ENCODE measurements at places on chromosomes 7 and 10. TPM values are rescaled to one million over a fixed set of nuclear protein-coding genes. Genes with fewer than 3 reads are reported as not detected.

- no peak for DNase-seq
These were observed 142.2 kb upstream of the SEMA3A start for GRCh38 chr7:84336766-84337165.

DNA sequence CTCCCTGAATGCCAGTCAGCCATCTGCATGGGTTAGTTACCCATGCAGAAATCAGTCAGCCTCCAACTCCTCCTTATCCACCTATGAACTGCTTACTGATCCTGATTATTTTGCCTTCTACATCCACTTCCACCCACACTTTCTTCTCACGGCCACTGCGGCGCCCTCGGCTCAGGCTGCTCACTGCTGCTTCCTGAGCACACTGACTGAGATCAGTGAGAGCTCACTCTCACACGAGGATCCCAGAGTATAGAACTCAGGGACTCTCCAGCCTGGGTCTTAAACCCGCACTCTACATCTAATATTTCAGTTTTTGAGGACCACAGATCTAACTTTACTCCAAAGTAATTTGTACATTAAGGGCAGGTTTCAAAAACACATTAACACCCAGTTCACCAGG, 64.4 kb downstream of the GRB10 start:
- no peak for DNase-seq

DNA sequence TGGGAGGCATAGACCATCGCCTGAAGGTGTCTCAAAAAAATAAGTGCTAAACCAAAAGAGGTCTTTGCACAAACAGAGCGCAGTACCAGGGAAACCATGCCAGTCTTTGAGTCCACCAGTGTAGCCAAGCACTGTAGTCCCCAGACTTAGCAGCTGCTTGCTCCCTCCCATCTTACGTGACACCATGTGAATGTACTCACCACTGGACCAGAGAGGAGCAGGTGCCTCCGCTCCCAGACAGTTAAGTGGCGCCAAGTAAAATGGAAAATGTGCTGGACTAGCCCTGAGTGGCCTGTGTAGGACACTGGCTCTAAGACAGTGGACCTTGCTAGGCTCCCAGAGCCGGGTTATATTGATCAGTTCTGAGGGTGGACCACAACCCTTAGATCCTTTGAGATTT, 47.7 kb upstream of the PLEKHA1 start:
- DNase-seq = no peak

DNA sequence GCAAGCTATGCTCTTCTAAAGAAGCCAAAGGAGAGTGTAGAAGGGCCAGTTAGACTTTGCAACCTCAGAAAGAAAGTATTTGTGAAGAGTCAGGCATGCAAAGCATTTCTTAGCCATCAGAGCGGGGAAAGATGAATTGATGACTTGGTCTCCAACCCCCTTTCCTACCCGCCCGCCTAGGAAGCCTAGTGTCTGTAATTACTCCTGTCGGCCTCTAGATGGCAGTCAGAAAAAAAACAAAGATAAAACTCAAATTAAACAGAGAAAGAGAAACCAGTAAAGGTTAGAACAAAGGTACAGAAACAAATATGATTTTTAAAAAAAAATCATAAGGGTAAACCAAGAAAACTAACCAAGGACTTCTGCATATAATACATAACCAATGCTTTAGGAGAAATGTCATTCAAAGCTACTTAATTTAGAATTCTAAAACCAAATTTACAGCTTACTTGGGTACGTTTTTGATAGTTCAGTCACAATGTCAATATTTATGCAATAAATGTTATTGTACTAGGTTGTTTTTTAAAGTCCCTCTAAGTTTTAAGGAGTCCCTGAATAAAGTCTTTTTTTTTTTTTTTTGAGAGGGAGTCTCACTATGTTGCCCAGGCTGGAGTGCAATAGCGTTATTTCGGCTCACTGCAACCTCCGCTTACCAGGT, 97.6 kb downstream of the LYZL1 start:
- DNase-seq = peak; percentile 48

DNA sequence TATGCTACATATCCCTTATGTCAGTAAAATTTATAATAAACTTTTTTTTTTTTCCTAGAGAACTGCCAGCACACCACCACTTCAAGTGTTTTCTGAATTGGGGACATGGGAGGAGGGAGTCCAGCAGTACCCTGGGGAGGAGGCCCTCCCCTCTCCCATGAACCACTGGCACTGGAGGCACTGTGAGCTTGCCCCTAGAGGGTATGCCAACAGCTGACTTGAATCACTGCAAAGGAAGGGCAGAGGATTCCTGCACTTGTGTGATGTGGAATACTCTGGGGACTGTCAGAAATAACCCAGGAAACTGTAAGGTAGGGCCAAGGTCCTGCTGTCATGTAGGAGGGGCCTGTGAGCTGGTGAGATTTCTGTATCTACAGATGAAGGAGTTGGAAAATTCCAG, 8.5 kb upstream of the ARMS2 start:
- no peak for DNase-seq

- DNase-seq = no peak
These were observed 6.6 kb downstream of the NIPSNAP2 start for GRCh38 chr7:55970978-55971377.

- DNase-seq = no peak
These were observed 916 bp upstream of the EEPD1 start for GRCh38 chr7:36151921-36152755.

DNA sequence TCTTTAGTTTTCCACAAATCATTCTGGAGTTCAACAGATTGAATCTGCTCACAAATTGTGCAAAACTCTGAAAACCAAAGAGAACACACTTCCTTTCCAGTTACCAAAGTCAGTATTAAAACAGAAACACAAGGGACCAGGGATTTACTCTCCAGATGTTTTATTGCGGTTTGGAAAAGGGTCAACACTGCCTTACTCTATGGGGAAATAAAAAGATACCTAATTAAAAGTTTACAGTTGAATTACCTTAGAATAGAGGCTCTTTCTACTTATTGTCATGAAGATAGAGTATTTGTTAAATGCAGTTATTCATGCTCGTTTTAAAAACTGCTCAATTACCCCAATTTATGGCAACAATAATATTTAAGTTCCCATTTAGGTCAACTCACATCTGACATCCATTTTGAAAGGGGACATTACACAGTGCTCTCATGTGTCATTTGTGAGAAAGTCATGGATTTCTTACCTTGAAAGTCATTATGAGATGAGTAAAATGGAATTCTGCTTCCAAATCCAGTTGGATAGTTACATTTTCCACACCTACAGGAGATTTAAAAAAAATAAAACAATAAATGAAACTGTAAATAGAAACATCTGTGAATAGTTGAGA, 8.4 kb downstream of the LAMB1 start:
- no peak for DNase-seq

DNA sequence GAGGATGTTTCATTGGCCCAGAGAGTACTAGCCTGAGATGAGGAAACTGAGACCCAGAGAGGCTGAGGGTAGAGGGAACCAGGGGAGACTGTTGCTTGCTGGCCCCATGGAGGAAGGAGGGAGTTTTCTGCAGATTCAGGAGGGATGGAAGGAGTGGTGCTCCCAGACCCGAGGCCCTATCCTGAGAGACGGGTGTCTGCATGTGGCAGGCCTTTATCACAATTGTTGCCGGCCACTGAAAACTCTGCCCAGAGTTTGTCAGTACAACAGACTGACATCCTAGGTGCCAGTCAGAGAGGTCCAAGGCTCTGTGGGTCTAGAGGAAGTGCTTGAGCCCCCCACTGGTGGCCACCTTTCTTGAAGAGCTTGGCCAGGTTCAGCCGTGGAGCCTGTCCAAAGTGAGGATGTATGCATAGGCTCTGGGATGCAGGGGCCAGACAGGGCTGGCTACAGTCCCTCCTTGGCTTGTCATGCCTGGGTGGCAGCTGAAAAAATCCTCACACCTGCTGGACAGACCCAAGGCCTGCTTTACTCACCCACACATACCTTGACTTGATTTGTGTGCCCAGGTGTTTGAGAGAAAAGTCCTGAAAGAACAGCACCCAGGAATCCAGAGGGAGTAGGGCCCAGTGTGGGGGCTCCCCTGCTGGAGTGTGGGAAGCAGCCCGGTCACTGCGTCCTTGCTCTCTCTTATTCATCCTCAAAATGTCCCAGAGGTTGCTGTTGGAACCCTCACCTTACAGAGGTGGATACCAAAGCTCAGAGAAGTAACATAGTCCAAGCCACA, 65.2 kb downstream of the CLRN3 start:
- DNase-seq = no peak

- peak; percentile 58 for DNase-seq
These were observed 1.1 kb downstream of the TTYH3 start for GRCh38 chr7:2632733-2633537.

GRCh38 chr7:150974468-150975391, 3.4 kb downstream of the KCNH2 start:
- no peak for DNase-seq

DNA sequence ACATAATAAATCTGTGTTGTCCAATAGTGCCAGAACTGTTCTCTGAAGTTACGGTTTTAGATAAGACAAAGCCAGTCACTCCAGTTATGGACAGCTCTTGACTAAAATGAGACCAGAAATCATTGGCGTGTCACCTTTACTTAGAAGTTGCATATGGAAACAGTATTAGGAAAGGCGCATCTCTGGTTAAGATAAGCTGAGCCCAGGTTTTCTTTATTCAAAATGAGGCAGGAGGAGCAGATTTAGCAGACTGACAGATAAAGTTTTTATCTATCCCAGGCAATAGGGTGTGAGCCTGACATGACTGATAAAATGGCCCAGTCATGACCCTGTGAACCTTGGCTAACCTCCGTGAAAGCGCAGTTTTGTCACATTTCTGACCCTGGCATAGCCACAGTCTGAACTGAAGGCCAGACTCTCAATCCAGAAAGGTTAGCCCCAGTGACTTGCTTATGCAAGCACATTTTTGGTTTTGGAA, 4.2 kb downstream of the CYP26A1 start:
- no peak for DNase-seq

DNA sequence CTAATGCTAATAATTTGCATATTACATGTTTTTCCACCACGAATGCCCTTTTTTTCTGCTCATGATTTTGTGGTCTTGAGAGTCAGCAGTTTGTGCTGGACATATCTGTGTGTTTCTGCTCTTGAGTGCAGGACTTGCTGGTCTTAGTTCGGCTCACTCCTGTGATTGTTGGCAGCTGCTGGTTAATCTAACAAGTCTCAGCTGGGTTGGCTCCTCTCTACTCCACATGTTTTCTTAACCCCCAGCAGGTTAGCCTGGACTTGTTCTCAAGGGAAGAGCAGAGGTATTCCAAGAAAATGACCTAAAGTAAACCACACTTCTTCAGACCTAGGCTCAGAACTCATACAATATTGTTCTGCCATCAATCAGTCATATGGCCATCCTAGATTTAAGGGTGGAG, 1238.9 kb downstream of the XPNPEP1 start:
- DNase-seq = no peak

GRCh38 chr10:88733215-88733614, 26.6 kb upstream of the LIPN start:
- no peak for DNase-seq

DNA sequence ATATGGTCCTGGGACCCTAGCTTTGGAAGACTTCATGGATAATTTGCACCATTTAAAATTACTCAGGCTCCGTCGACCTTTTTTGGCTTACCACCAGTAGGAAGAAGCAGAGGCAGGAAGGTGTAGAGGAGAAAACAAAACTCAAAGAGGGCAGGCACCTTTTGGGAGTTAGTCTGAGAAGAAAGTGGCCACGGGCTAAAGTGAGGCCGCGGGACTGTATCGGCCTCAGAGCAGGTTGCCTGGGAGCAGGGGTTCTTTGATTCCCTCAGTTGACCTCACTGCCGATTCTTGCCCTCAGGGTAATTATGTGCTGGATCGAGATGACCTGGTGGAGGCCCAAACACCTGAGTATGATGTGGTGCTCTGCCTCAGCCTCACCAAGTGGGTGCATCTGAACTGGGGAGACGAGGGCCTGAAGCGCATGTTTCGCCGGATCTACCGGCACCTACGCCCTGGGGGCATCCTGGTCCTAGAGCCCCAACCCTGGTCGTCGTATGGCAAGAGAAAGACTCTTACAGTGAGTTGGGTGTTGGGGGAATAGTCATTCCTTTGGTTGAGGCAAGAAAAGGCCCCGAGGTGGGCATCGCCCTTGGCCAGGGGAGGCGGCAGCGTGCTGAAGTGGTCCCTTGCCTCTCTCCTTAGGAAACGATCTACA, 3.1 kb downstream of the MEPCE start:
- no peak for DNase-seq

DNA sequence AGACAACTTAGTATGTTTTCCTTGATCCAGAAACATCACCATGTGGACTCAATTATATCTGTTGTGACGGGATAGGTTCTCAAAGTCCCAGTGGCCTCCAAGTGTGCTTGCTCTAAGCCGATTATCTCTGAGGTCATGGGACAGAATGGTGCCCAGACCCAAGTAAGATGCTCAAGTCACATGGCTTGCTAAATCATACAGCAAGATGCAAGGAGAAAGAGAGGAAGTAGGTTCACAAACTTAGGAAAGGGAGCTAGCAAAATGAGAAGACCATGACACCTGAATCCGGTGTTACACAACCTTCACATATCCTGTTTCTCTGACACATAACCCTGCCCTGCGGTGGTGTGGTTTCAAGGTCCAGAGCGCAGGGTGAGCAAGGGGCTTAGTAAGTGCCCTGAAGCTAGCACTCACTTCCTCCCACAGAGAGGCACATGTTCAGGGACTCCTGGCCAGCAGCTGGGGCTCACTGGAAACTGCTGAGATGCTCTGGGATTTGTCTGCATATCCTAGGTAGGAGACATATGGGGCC, 590.9 kb upstream of the ANKRD30A start:
- DNase-seq = peak; percentile 99

DNA sequence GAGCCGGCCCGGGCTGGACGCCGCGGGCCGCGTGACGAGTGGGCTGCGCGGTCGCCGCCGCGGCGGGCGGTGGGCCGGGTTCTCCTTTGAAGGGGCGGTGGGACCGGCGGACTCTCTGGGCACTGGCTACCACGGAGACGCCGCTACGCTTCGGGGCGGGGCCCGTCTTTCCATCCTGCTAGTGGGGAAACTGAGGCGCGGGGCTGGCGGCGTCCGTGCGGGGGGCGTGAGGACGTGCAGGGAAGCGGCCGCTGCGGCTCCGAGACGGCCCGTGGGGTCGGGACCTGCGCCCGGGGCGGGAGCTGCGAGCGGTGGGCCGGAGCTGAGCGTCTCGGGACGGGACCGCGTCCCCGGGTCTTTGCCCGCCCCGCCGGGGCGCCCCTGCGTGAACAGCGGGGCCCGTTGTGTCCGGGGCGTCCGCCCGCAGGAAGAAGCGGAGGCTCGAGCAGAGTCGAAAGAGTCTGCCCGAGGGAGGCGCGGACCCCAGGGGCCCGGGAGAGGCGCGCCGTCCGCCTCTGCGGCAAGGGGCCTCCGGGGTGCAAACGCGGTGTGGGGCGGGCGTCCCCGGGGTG, 548 bp upstream of the BNIP3 start:
- no peak for DNase-seq

- DNase-seq = no peak
These were observed 144.7 kb downstream of the PLCE1 start for GRCh38 chr10:94138391-94138790.

TMEM273 gene
- not detected for total RNA-seq

PAX4 gene
- total RNA-seq = not detected

CLDN3 gene
- not detected for total RNA-seq

NUDT13 gene
- total RNA-seq = 1.8 TPM

NYAP1 gene
- not detected for total RNA-seq

RBP4 gene
- total RNA-seq = not detected

PDE6C gene
- total RNA-seq = not detected

LRRD1 gene
- not detected for total RNA-seq

MORN4 gene
- 14.2 TPM for total RNA-seq

CYCS gene
- 368 TPM for total RNA-seq

TCF7L2 gene
- 25.7 TPM for total RNA-seq

NEURL1 gene
- total RNA-seq = not detected

ASAH2 gene
- 7.4 TPM for total RNA-seq

MYO3A gene
- total RNA-seq = not detected

SFTPD gene
- not detected for total RNA-seq

NOC3L gene
- total RNA-seq = 24.9 TPM

GIMAP2 gene
- total RNA-seq = not detected

NPY4R2 gene
- total RNA-seq = not detected

DPP6 gene
- not detected for total RNA-seq

FAM170B gene
- total RNA-seq = not detected
